ENCODE measurements at places on chromosomes 11 and 22. TPM values are rescaled to one million over a fixed set of nuclear protein-coding genes. Genes with fewer than 3 reads are reported as not detected.

- no peak for DNase-seq
Measured at GRCh38 chr11:2383852-2384804, 7.0 kb downstream of the CD81 start.

DNA sequence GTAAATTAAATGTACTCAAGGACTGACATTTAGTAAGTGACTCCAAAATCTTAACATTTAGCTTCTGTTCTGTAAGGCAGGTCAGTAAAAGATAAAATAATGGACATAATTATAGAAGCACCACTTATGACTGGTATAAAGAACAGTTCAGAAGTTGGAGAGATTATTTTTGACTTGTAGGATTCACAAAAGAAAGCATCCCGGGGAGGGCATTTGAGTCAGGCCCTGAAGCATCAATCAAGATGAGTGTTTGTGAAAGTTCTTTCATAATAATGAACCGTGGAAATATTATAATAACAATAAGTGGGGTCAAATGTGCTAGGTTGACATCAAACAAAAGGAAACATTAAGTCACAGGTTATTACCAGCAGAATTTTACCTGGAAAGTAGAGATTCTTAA, 201.9 kb downstream of the DDX10 start:
- no peak for DNase-seq

DNA sequence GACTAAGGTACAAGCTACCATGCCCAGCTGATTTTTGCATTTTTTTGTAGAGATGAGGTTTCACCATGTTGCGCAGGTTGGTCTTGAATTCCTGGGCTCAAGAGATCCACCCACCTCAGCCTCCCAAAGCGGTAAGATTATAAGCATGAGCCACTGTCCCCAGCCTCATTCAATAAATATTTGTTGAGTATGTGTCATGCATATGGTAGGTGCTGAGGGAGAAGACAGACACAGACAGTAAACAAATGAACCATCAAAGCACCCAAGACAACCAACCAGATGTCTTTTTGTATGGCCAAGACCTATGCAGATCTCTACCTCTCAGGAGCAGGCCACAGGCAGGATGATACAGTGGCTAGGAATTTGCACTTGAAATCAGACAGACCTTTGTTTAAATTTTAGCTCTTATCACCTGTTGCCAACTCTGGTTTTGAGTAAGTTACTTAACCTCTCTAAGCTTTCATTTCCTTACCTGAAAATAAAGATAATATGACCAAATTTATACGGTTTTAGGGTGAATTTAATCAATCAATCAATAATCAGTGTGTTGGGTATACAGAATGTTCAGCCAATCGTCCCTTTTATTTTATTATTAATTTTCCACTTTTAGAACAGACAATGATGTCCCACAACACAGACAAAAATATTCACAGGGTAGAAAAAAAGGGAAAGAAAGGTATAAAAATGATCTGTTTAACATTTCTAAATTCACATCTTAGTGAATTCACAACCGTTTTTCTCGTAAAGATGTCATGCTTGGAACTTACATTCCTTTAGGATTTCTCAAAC, 128.2 kb downstream of the SGSM3 start:
- DNase-seq: no peak

DNA sequence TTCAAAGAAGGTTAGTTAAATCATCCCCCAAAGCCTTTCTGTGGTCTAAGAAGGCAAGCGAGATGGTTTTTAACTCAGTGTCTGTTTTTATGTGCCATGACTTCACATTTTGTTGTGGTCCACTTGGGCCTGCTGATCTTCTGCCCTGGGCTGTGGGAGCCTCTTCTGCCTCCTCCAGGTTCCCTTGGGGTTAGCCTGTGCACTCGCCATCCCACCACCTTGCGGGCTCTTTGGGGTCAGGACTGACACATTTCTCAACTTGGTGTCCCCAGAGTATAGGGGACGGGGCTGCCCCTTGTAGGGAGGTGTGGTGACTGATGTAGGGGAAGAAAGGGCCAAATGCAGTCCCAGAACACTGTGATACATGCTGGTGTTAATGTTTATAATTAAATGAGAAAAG, 207.0 kb downstream of the TBC1D22A start:
- DNase-seq: no peak

Gene FAM118B
- 34.6 TPM for polyA plus RNA-seq

Gene LMNTD2
- polyA plus RNA-seq: 2.8 TPM

Measured in right lung (tissue), 10 donors.